ENCODE measurements at places on chromosomes 13 and 19.

DNA sequence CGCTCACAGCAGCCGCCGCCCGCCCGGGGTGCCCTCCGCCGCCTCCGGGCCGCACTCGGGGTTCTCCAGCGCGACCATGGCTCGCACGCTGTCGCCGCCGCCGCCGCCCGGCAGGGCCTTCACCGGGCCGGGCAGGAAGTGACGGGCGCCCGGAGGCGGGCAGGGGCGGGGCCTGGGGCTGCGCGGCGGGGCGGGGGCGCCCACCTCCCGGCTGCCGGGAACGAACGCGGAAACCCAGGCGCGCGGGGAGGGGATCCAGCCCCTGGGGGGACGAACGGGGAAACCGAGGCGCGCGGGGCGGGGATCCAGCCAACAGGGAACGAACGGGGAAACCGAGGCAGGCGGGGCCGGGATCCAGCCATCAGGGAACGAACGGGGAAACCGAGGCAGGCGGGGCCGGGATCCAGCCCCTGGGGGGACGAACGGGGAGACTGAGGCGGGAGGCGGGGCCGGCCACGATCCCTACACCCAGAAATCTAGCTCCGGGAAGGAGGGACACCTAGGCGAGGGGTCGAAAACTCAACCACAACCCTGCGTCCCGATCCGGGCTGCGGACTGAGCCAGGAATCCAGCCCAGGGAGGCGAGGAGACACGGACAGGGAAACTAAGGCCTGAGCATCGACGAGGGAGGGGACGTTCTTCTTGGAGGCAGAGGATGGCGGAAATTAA is at the start of gene R3HDM4:
TSS of gene R3HDM4 (minus strand) at position 140 of the 669 bp plus-strand sequence. CDS start at position 78, 62 bp downstream.
- DNase-seq, result peak; percentile 85

GRCh38 chr13:32354040-32354439 is 38.7 kb downstream of the BRCA2 start:
- DNase-seq, result no peak

DNA sequence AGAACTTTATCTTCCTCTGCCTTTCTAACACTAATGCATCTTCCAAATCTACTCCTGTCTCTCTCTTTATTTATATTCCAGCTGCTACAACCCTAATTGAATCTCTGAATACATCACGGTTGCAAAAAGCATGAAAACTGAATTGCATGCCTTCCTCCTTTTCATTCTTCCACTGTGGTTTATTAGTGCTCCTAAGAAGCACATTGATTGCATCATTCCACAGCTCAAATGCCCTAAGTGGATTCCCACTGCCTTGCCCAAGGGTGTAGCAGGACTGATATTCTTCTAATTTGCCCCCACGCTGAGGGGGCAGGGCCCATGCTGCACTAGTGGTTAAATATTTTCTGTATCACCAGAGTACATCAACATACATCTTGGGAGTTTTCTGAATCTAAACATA is 640.8 kb downstream of the EFNB2 start:
- DNase-seq, result no peak

GRCh38 chr19:38392707-38393308 is 4.3 kb downstream of the SPRED3 start:
- no peak for DNase-seq

GRCh38 chr13:42001580-42001979 is 40.7 kb upstream of the VWA8 start:
- DNase-seq, result no peak

DNA sequence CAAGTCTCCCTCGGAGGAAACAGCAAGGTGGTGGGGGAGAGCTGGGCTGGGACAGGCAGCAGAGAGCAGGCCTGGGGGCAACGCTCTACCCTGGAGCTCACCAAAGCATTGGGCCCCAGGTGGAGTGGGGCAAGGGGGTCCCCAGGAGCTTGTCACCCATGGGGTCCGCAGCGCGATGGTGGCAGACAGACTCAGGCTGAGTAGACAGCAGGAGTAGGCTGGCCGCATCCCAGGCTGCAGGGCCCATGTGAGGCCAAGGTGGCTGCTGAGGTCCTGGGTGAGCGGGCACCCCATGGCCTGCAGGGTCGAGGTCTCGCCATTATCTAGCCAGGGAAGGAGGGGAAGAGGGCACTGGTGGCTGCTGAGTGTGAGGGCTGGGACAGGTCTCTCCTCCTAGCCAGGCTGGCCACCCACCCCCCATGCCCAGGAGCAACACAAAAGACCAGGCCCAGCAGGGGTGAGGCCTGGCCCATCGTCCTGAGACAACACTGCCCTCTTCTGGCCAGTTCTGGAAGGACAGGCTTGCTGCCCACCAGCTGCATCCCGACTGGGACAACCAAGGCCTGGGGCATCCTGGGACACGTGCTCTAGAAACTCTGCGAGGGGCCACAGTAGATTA is 33.1 kb downstream of the CEBPG start:
- DNase-seq, result peak; percentile 60

DNA sequence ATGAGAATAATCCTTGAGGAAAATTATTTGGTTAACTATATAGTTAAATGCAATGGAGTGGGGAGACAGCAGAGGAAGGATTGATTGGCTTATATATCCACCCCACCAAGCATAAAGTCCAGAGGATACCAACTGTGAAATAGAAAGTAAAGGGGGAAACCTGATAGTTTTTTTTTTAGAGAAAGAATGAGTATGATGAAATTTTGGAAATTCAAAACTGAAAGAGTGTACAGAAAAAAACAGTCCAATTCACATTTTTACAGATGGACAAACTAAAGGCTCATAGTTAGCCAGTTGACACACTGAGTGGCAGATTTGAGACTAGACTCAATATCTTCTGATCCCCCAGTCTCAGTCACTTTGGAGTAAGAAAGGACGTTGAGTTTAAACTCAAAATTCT is 51.1 kb downstream of the FNDC3A start:
- DNase-seq, result no peak

DNA sequence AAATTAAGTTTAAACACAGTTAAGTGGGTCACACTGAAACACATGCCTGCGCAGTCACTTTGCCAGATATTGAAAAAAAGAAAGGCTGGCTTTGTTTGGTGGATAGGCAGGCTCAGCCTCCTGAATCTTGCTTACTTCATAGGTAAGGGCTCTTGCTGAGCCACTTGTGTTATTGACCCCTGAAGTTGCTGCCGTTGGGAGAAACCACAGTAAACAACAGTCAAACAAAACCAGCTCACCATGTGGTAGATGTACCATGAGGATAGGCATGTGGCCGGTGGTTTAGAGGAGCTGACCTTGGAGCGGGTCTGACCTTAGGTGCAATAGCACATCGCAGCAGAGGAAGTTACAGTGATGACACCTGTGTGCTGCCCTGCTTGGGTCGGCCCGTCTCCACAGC is 52.2 kb downstream of the SPATA13 start:
- no peak for DNase-seq

DNA sequence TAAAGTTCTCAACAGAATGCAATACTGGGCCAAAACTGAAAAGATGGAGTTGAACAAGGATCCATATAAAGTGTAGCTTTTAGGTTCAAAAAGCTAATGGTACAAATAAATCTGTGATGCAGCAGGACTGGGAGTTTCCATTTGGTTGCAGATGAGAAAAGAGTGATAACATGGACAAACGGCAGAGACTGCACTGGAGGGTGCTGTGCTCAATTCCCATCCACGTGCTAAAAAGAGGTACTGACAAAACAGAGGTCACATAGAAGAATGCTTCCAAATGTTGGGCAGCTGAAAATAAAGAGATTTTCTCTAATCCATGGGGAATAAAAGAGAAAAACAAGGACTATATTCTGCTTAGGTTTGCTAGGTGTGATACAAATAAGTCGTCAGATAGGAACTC is 461.6 kb downstream of the LIG4 start:
- no peak for DNase-seq

DNA sequence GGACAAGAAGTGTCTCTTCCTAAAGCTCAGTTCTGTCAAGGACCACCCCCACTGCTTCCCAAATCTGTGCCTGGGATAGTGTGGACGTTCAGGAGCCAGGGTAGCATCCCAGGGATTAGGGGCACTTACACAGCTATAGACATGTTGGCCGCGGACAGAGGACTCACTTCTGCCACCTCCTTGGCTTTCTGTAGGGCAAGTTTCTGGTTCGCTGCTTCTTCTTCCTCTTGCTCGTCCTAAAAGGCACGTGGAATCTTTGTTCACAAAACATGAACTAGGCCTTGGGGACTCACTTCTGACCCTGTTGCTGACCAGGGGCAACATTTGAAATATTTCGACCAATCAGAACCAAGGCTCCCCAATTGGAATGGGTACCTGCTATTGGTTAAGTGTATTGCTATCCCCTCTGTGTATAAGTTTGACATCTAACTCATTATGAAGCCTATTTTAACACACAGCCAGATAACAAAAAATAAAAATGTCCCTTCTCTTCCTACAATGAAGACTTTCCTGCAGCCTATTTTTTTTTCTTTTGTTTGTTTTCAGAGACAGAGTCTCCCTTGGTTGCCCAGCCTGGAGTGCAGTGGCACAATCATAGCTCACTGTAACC is 150.3 kb downstream of the IER2 start:
- DNase-seq, result no peak

GRCh38 chr13:51348069-51348967 is 8.8 kb downstream of the SERPINE3 start:
- DNase-seq, result no peak

GRCh38 chr13:95503662-95504061 is 48.9 kb upstream of the CLDN10 start:
- DNase-seq, result no peak

DNA sequence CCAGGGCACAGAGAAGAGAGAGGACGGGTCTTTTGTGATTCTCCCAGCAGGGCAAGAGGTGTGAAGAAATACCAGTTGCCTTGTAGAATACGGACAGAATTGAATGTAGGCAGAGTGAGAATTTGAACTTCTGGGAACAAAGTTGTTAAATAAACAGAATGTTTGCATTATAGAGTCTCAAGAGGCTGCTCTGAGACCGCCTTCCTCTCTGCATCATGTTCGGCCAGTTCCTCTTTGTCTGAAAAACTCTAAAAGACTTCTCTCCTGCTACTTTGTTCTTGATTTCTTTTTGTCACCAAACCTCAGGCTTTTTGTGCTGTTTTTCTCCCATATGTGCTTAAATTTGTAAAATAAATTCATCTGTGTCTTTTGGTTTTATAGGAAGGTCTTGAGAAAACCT is 256.4 kb downstream of the DLEU7 start:
- peak; percentile 8 for DNase-seq

DNA sequence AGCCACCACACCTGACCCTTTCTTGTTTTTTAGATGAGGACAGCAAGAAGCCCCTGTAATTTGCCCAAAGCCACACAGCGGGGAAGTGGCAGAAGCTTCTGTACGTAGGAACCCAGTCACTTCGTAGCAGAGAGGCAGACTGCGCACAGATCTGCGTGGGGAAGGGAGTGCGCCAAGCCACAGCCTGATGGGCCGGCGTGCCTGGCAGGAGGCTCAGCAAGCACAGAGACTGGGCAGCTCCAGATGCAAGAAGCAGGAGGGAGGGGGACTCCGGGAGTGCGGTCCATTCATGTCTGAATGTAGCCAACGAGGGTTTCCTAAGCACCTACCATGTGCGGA is 347 bp upstream of the TJP3 start:
- DNase-seq, result no peak

DNA sequence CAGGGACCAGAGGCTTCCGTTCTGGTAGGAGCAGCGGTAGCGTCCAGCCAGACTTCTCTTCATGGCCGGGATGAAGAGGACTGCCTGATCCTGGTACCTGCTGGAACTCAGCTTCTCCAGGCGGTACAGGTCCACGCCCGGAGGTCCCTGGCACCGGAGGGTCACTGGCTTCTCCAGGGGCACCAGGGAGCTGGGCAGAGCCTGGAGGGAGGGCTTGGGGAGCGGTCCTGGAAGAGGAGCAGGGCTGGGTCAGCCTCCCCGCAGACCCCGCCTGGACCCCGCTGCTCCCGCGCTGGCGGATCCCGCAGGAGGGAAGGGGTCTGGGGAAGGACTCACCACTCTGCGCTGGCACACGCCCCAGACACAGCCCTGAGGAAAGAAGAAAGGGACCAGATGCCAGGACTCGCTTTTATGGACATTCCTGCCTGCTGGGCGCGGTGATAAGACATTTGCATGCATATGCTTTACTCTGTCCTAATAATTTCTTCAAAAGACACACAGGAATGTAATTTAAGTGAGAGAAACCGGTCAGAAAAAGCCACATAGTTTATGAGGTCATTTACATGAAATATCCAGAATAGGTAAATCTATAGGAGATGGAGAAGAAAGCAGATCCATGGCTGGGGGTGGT is 5.8 kb downstream of the GP6 start:
- no peak for DNase-seq

DNA sequence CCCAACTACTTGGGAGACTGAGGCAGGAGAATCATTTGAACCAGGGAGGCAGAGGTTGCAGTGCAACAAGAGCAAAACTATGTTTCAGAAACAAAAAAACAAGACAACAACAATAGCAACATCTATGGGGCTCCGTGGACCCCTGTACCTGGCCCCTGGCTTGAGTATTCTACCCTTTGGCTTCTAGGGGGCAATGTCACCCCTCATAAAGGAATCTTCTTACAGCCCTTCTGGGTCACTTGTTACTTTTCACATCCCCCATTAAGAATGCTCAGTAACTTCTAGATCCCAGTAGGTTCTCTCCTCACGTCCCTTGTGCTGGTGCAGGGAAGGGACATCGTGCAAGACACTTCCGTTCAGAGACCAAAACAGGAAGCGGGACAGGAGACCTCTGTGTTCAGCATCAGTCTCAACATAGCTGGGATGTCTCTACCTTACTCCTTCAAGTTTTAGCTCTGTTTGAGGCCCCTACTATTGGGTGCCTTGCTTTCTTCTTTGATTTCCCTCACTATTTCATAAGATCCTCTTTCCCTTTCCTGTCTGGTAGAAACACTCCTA is 218.1 kb upstream of the ARGLU1 start:
- DNase-seq, result no peak

DNA sequence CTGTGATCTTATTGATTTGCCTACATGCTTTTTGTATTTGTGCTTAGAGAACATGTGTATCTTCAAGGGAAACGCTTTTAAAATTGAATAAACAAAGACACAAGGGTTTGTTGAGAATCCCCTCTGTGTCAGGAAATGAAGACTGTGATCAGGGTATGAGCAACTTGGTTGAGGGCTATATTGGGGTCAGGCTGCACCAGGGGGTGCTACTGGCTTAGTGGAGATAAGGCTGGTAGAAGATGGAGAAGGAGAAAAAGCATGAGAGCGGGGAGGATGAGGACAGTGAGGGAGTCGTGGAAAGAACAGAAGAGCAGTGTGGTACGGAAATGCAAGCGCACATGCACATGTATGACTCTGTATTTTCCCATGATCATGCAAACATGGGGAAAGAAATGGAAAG is 201.6 kb downstream of the MTUS2 start:
- no peak for DNase-seq

- DNase-seq, result no peak
Measured at GRCh38 chr19:45079911-45080370, 881 bp downstream of the GEMIN7 start.

DNA sequence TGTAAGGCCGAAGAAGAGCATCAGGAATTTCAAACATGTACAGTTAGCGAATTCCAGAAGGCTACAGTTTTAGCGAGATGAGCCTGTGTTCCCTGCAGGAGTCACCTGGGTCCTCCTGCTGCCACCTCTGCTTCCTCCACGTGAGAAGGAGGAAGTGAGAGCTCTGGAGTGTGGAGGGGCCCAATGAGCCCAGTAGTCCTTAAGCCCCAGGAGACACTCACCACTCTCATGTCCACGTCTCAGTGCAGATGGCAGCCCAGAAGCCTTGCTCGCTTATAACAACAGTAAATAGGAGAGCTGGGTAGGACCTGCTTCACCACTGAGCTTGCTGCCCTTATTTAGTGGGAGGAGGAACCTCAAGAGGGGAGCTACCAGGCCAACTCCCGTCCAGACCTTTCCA is 44.3 kb downstream of the SERP2 start:
- no peak for DNase-seq

GRCh38 chr13:101565317-101565716 is 112.8 kb downstream of the ITGBL1 start:
- no peak for DNase-seq

All from CD4-positive, alpha-beta T cell treated with Interferon gamma for 1 hour (primary cell).